ENCODE measurements at places on chromosomes 2 and 18. TPM values are rescaled to one million over a fixed set of nuclear protein-coding genes. Genes with fewer than 3 reads are reported as not detected.

Gene GPR35
- 0.65 TPM for total RNA-seq

Gene CCDC148
- total RNA-seq = 1.1 TPM

Gene METTL8
- total RNA-seq = 31.5 TPM

Gene ALLC
- total RNA-seq = not detected

Gene SERPINB4
- 0.07 TPM for total RNA-seq

Gene COL4A4
- total RNA-seq = 2.4 TPM

Gene PAX8
- 0.65 TPM for total RNA-seq

Gene TMEM37
- 1.5 TPM for total RNA-seq

Gene PLA2R1
- total RNA-seq = 2.4 TPM

Gene FOXD4L1
- 0.24 TPM for total RNA-seq

Gene RBMS1
- total RNA-seq = 58.3 TPM

Gene RAMP1
- total RNA-seq = not detected

Gene CCDC68
- 2.7 TPM for total RNA-seq

Gene PPP1R1C
- 1.9 TPM for total RNA-seq

Gene DSG3
- total RNA-seq = not detected

Gene C1QL2
- 0.29 TPM for total RNA-seq

Gene ARL6IP6
- total RNA-seq = 19.4 TPM

Gene MAL
- total RNA-seq = not detected

Gene TMEM150A
- 15.1 TPM for total RNA-seq

Gene RUFY4
- total RNA-seq = not detected

Gene CD302
- total RNA-seq = 2.3 TPM

Gene TWIST2
- total RNA-seq = 16.6 TPM

Gene LYPD6B
- not detected for total RNA-seq

Gene ANO7
- 2.3 TPM for total RNA-seq

Gene MEP1B
- 0.05 TPM for total RNA-seq

Gene LIMS3
- not detected for total RNA-seq

Data from A549 treated with GW870086 at 1 μM for 4 hours (cell line).